CD4-positive, alpha-beta T cell treated with Interleukin-21 for 1 hour (primary cell): ENCODE measurements at places on chromosomes 16 and 17.
A peak's percentile ranks its signal among the peaks of the same experiment; 100 is the strongest.

GRCh38 chr16:12829096-12829888, 25.6 kb upstream of the CPPED1 start:
- no peak for DNase-seq

- no peak for DNase-seq
Observed at GRCh38 chr16:57213462-57213861, 27.3 kb downstream of the RSPRY1 start.

DNA sequence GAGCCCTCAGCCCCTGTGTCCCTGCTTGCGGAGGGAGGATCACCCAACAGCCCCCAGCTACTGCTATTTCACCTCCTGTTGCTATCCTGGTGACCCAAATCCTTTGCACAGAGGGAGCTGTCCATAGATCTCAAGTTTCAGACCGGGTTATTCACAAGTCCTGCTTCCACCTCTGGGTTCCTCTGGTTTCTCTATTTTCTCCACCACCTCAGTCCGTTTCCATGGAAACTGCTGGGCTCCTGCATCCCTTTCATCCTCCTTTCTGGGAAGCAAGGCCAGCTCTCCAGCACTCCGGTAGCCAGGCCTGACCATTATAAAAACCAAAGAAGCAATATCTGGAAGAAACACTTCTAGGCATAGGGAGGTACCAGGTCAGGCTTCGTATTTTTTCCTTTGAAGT, 4.8 kb upstream of the CALB2 start:
- DNase-seq: no peak

DNA sequence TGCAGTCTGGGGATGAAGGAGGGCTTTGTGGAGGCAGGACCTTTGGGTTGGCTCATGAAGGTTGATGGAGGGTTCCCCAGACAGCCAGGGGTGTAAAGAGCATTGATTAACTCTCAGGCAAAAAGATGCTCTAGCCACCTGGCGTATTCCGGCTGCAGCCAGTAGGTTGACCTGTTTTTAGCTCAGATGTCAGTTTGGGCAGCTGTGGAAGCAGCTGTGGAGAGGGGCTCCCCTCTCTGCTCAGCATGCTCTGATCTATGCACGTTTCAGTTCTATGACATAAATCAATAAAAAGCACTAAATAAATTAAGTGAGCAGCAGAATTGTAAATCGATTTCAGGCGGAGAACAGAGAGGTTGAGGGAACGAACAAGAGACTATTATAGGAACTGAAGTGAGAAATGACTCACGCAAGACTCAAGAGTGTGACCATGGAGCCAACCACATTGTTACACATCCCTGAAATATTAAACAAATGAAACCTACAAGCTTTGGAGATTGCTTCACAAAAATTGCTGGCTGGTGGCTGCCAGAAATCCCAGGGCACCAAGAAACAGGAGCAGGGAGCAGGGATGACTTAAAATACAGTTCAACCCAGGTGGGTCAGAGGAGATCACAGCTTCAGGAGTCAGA, 111.9 kb downstream of the GSG1L start:
- DNase-seq: no peak

GRCh38 chr17:193426-193810, 12.0 kb upstream of the DOC2B start:
- DNase-seq: no peak

GRCh38 chr16:11450136-11450535, 104.9 kb downstream of the RMI2 start:
- no peak for DNase-seq

- peak; percentile 17 for DNase-seq
Observed at GRCh38 chr17:32487473-32488176, 832 bp downstream of the CDK5R1 start.

- peak; percentile 55 for DNase-seq
Observed at GRCh38 chr17:39617446-39618245, 9.1 kb upstream of the PPP1R1B start.

DNA sequence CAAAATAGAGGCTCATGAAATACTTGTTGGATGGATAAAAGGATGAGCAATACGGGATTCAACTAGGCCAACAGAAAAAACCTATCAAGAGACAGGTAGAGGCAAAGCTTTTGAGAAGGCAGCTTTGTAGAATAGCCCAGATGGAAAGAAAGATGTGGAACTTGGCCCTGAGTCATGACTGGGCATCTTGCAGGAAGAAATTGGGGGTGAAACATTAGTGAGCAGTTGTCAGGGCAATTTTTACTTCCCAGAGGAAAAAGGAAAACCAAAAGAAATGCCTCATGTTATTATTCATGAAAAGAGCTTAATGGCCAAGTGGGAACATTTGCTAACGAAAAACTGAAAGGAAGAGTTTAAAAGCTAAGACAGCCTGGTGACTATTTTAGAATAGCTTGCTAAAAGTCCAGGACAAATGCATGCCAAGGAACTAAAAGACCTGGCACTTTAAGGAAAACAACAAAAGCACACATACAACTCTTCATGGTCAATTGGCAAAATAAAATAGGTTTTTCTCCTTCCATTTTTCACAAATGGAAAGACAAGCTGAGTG, 180.1 kb downstream of the HS3ST3A1 start:
- DNase-seq: no peak

DNA sequence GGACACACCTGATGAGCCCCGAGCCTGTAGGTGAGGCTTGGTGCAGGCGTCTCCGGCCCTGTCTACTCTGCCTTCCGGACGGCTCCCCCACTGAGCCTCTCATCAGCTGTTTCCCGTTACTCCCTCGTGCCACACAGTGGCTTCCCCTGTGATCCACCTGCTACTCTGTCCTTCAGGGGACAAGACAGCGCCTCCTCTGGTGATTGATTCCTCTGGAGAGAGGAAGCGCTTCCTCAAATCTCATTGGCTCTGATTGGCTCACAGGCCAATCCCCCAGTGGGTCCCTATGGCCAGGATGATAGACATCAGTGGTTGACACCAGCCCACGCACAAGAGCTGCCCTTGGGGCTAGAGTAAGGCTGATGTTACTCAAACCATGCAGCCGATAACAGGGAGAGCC, 24.0 kb downstream of the RNF213 start:
- DNase-seq: no peak

GRCh38 chr16:70018254-70018653, 67.1 kb downstream of the CLEC18A start:
- peak; percentile 78 for DNase-seq

DNA sequence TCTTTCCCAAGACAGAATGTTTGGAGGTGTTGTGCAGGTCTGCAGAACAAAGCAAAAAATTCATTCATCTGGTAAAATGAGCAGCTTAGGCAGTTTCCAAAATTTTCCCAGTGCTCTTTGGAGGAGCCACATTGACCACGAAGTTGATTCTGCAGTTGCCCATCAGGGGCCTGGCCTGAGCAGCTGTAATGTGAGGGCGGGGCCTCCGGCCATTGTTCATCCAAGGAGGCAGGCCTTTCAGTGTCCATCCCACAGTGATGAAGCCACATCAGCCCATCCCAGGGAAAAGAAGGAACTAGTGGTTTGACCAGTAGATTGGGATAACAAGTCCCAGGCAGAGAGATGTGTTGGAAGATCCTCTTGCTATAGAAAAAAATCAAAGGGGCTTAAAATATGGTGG, 10.1 kb downstream of the UBFD1 start:
- no peak for DNase-seq

- DNase-seq: no peak
Observed at GRCh38 chr16:4765511-4766474, 1.2 kb downstream of the ZNF500 start.

- DNase-seq: no peak
Observed at GRCh38 chr17:73308017-73308823, 3.6 kb downstream of the CDC42EP4 start.

DNA sequence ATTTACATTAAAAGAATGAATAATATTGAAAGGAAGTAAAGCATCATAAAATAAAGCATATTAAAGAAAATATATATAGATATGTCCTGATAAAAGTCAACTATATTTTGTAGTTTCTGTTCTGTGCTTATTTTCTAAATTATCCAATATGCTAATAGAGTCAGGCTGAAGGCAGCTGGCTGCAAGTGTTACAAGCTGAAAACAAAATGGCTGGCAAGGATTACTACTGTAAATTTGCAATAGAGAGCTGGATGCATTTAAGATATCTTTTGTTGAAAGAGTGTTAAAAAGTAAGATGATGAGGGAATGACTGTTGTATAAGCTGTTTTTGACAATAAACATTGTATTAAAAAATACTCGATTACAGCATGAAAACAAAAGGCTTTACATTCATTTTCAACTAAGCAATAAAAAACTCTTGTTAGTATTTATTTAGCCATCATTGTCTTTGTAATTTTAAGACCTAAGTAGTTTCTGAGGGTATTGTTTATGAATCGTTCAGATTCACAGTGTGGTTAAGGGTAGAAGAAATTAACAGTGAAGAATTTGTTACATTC, 76.3 kb downstream of the TANC2 start:
- no peak for DNase-seq

DNA sequence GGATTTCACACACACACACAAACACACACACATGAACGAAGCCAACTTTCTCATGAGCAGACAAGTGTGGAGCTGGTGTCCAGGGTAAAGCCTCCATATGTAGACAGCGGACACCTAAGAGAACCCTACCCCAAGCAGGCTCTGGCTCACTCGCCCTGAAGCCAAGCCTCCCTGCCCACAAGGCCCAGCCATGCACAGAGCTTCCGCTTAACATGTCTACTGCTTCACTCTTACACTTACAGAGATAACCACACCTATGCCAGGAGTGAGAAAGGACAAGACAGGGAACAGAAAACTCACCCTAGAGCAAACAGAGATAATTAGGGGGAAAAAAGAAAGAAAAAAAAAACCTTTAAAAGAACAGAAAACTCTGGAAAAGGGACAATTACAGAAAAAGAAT, 67.5 kb downstream of the CYTH1 start:
- no peak for DNase-seq

DNA sequence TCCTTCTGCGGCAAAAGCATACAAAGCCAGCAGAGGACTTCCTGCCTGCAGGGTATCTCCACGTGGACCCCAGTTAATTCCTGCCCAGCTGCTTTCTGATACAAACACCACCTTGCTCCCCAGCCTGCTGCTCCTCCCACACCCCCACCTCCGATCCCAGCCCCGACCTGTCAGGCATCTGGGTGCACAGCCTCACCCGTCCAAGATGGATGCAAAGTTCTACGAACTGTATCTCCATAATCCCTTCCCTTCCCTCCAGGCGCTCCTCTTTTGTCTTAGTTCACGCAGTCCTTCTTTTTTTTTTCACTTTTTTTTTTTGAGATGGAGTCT, 15.6 kb upstream of the FOXJ1 start:
- no peak for DNase-seq

- DNase-seq: no peak
Observed at GRCh38 chr17:64084940-64085649, 44.8 kb downstream of the ERN1 start.

GRCh38 chr16:50050802-50051201, 15.0 kb upstream of the HEATR3 start:
- no peak for DNase-seq

DNA sequence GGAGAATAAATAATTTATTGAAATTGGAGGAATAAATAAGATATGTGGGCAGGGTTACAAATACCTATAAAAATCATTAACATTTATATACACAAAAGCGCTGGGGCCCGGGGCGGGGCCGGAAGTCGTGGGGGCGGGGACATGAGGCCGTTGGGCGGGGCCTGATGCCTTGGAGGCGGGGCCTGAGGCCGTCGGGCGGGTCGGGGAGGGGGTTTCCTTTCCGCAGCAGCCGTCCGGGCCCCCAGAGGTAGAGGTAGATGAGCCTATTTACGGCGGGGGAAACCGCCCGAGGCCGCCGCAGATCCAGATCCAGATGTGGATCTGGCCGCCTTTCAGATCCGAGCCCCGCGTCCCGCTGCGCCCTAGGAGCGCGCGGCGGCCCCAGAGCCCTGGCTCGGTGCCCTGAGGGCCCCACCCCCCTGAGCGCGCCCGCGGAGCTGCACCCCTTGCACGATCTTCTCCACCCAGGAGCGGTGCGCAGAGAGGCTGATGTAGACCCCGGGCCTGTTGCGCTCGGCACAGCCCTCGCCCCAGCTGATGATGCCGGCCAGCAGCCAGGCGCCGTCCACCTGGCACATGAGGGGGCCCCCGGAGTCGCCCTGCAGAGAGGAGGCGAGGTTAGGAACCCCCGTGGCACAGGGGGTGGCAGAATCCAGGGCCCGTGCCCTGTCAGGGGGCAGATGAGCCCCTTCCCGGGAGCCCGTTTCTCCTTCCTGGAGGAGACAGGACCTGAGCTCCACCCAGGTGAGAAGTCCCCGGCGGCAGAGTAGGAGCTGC, 5.1 kb downstream of the PRSS22 start:
- no peak for DNase-seq

- DNase-seq: no peak
Observed at GRCh38 chr16:88943131-88943664, 33.8 kb downstream of the CBFA2T3 start.

- DNase-seq: no peak
Observed at GRCh38 chr17:37117373-37118142, 168.8 kb downstream of the AATF start.

DNA sequence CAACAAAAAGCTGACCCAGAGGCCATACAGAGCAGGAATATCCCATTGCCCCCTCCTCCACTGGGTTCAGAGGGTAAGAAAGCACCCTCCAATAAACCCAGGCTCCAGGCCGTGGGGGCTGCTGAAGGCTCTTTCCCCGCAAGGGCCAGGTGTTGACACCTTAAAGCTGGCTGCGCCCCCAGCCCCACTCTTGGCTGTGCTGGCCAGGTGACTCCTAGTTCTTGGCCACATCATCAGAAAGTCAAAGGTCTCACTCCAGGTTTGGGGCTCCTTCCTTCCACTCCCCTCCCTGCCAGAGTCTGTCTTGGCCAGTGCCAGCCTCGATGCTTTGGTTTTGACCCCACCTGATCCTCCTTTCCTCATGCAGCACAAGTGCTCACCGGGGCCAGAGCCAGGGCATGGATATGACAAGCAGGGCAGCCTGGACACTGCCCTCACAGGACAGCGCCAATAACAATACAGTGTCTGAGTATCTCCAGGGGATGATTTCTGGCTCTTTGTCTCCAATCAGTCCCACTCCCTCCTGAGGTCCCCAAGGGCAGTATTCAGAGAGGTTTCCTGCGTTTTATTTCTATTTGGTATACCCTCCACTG, 8.2 kb downstream of the SLC46A1 start:
- no peak for DNase-seq

DNA sequence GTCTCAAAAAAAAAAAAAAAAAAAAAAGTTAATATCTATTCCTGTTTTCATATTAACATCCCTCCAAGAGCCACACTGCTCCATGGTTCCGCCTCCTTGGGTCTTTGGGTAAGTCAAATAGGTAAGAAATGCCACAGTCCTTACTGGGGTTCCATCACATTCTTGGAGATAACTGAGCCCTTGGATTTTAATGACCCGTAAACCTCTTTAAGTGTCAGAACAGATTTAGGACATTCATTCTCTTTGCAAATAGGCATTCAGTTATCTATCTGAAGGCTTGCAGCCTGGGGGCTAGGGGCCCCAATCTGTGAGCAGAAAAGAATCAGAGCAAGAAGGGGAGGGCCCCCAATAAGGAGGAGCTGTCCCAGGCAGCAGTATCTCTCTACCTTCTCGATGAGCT, 28.0 kb downstream of the MYH13 start:
- no peak for DNase-seq

DNA sequence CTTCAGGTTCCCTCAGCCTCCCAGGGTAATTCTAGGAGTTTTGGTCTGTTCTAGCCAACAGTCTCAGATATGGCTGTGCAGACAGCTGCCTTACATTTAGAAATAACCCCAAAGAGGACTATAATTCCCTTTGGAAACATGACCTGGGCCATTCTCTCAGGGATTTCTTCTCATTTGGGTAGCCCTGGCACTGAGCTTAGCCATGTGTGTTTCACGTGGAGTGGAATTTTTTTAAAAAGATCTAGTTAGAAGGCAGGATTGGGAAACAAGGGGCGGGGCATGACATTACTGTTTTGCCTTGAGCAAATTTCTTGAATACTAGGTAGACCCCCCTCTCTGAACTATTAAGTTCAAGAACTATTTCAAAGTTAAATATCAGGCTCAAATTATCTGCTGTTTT, 29.6 kb upstream of the MRC2 start:
- DNase-seq: no peak
